Thoracic aorta (tissue), 2 donors: ENCODE measurements at places on chromosomes 13 and 19.

DNA sequence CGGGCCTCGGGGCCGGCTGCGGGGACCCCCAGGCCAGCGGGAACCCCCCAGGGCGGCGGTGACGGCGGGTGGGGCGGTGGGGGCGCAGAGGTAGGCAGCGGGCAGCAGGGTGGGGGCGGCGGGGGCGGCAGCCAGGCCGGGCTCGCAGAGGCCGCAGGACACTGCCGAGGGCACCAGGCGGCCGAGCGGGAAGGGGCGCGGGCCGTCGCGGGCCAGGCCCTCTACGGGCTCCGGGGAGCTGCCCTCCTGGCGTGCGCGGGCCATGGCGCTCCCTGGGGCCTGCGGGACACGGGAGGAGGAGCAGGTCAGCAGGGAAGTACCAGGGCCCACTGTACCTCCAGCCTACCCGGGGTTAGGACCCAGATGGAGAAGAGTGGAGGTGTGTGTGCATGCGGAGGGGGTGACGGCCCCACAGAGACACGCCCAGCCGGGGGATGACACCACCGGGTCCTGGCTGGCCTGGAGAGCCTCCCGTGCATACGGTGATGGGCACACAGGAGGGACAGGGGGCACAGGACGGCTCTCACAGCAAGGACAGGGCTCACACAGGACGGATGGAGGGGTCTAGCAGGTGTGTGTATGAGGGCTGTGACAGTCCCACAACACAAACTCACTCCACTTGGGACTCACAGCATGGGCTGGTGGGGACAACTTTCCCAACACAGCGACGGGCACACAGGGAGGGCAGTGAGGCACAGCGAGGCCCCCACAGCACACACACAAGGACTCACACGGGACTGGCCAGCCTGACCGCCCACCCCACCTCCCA lies 2.6 kb downstream of the BBC3 start:
- H3K27ac ChIP-seq = peak overlapping the region; percentile 99
- peak overlapping the region; percentile 97 for H3K4me3 ChIP-seq
- H3K27me3 ChIP-seq = no peaks in the 10 kb centered on the region
- no peaks in the 10 kb centered on the region for H3K36me3 ChIP-seq
- DNase-seq = no peak

- peak overlapping the region; percentile 71 for H3K27ac ChIP-seq
- H3K36me3 ChIP-seq = no peaks in the 10 kb centered on the region
- no peak for DNase-seq
- H3K4me1 ChIP-seq = peaks cover 13% of the 10 kb centered on the region
- peak overlapping the region; percentile 96 for H3K4me3 ChIP-seq
- H3K27me3 ChIP-seq = no peaks in the 10 kb centered on the region
Observed at GRCh38 chr19:912181-913079, 589 bp downstream of the R3HDM4 start.

- no peaks in the 10 kb centered on the region for H3K27me3 ChIP-seq
- peaks cover 4% of the 10 kb centered on the region for H3K4me1 ChIP-seq
- DNase-seq = no peak
- peaks cover 39% of the 10 kb centered on the region for H3K36me3 ChIP-seq
- H3K27ac ChIP-seq = no peak overlapping the region
Observed at GRCh38 chr19:5932146-5932545, 18.1 kb downstream of the CAPS start.

DNA sequence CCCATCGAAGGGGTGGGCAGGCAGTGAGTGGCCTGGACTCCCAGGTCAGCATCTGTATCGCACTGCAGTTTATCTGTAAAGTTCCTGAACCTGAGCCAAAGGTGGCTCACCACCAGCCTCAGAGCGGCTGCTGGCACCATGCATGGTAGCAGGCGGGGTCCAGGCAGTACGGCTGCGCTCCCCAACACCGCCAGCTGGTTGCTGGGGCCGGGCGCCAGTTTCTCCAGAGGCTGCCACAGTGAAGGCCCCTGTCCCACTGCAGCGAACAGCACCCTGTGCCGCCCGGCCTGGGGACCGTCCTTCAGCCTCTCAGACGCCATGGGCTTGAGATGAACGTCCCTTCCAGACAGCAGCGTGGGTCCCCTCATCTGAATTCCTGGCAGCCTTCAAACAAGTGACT lies 109.8 kb downstream of the KDM4B start:
- H3K4me1 ChIP-seq = no peaks in the 10 kb centered on the region
- H3K27ac ChIP-seq = no peak overlapping the region
- DNase-seq = no peak
- peaks cover 27% of the 10 kb centered on the region for H3K36me3 ChIP-seq
- H3K27me3 ChIP-seq = no peaks in the 10 kb centered on the region

DNA sequence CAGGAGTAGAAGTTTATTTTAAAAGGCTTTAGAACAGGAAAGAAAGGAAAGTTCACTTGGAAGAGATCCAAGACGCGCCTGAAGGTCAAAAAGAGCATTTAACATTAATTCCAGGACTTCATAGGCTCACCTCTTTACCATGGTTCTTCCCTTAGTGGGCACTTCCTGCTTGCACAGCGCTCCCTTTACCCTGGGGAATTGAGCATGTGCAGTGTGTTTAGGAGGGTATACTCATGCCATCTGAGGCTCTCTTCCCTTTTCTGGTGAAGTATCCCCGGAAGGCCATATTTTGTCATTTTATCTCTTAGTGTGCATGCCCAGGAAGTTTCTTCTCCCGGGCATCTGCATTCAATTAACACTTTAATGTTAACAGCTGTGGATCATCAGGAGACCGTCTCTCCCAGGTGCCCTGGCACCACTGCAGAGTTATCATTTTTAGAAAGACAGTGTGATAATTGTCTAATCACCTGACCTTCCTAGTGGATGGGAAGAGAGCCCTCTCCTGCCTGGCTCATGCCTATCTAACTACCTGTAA lies 66.1 kb upstream of the ABCC4 start:
- no peaks in the 10 kb centered on the region for H3K36me3 ChIP-seq
- H3K27me3 ChIP-seq = no peaks in the 10 kb centered on the region
- H3K4me1 ChIP-seq = no peaks in the 10 kb centered on the region
- DNase-seq = no peak
- H3K4me3 ChIP-seq = no peak overlapping the region

- H3K4me1 ChIP-seq = peaks cover 7% of the 10 kb centered on the region
- no peak for DNase-seq
- H3K36me3 ChIP-seq = no peaks in the 10 kb centered on the region
- H3K27ac ChIP-seq = no peak overlapping the region
- no peaks in the 10 kb centered on the region for H3K27me3 ChIP-seq
Observed at GRCh38 chr13:24651718-24652345, 28.4 kb upstream of the ATP12A start.

DNA sequence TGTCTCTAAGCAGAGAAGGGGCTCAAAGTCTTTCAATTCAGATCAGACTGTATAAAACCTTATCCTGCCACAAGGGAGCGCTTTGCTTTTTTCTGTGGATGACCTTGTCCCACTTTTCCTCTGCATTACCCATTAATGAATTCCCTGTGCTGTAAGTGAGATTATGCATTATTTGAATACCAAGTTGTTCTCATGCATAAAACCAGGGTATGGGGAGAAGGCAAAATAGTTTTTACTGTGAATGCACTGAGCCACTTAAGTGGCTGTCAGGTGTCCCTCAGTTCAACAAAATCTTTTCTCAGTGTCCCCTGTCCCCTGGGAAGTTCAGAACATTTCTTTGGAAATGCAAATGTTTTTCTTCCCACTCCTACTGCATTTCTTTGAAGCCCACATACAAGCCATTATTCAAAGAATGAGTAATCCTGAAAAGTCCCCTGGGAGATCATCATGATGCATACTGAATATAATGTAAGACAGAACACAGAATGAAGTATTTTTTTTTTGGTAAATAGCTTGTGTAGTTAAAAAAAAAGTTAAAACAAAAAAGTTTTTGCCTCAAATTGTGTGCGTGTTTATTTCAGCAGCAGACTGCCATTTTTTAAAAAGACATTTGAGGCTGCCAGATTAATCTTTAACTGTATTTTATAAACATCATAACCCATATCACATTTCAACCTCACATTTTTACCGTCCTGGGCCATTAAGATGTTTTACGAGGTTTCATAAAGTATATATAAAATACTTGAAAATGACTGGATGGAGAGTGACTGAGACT lies 506.7 kb upstream of the PCDH9 start:
- DNase-seq = no peak
- no peaks in the 10 kb centered on the region for H3K27me3 ChIP-seq
- no peak overlapping the region for H3K4me3 ChIP-seq
- H3K36me3 ChIP-seq = no peaks in the 10 kb centered on the region

- no peaks in the 10 kb centered on the region for H3K27me3 ChIP-seq
- H3K36me3 ChIP-seq = no peaks in the 10 kb centered on the region
- H3K4me3 ChIP-seq = no peak overlapping the region
- no peak overlapping the region for H3K27ac ChIP-seq
Observed at GRCh38 chr13:45786293-45786920, 65.1 kb downstream of the SIAH3 start.

DNA sequence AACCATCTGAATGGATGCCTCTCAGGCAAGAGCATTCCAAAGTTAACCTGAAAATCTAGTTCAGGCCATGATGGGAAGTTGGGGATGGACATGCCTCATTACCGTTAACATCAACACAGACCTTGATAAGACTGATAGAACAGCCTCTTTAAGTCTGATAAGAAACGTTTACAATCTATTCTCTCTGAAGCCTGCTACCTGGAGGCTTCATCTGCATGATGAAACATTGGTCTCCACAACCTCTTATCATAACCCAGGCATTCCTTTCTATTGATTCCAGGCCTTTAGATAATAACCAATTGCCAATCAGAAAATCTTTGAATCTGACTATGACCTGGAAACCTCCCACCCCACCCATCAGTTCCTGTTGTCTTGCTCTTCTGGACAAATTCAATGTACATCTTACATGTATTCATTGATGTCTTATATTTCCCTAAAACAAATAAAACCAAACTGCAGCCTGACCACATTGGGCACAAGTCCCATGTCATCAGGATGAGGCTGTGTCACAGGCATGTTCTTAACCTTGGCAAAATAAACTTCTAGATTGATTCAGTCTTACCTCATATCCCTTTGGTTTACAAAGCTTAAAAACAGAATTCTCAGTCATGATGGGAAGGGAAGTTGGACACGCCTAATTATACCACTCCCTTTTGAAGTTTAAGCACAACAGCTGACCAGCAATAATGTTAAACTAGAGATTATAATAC lies 843.8 kb upstream of the SPRY2 start:
- no peaks in the 10 kb centered on the region for H3K36me3 ChIP-seq
- no peak for DNase-seq
- no peaks in the 10 kb centered on the region for H3K4me1 ChIP-seq
- H3K27ac ChIP-seq = no peak overlapping the region

- peaks cover 45% of the 10 kb centered on the region for H3K4me1 ChIP-seq
- H3K27ac ChIP-seq = no peak overlapping the region
- no peak for DNase-seq
- no peaks in the 10 kb centered on the region for H3K36me3 ChIP-seq
Observed at GRCh38 chr13:91357613-91358386, 10.3 kb downstream of the MIR17HG start.

DNA sequence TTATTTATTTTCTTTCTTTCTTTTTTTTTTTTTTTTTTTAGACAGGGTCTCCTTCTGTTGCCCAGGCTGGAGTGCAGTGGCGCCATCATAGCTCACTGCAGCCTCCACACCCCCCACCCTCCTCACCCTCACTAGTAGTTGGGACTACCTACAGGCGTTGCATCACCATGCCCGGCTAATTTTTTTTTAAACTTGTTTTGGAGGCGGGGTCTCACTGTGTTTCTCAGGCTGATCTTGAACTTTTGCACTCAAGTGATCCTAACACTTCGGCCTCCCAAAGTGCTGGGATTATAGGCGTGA lies 33.6 kb downstream of the GJA3 start:
- H3K4me1 ChIP-seq = peaks cover 27% of the 10 kb centered on the region
- H3K36me3 ChIP-seq = no peaks in the 10 kb centered on the region
- peak overlapping the region; percentile 97 for H3K4me3 ChIP-seq
- no peak for DNase-seq
- peak overlapping the region; percentile 65 for H3K27ac ChIP-seq
- no peaks in the 10 kb centered on the region for H3K27me3 ChIP-seq

DNA sequence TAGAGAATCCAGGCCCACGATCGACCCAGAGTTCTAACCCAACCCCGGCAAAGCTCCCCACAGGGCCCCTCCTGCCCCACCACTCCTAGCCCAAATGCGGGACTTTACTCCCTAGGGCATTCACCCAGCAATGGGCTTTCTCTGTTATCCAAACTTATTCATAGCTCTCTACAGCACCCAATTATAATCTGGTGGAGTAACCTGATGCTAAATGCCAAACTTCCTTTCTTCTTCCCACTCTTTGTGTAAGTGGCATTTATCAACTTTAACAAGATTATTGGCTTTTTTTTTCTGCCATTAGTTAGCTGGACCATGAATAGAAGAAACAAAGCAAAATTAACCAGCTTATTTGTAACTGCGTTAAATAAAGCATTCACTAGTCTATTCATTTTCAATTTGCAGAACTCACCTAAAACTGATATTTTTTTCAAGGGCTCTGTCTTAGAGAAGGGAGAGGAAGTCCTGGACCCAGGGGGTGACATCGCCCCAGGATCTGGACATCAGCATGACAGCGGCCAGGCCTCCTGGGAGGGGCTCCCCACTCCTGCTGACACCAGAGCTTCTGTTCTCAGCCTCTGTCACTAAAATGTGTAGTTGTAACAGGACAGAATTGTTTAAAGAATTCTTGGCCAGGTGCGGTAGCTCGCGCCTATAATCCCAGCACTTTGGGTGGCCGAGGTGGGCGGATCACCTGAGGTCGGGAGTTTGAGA lies 1.5 kb downstream of the FAM124A start:
- H3K36me3 ChIP-seq = no peaks in the 10 kb centered on the region
- DNase-seq = no peak
- H3K27ac ChIP-seq = no peak overlapping the region
- peak overlapping the region; percentile 91 for H3K4me3 ChIP-seq

DNA sequence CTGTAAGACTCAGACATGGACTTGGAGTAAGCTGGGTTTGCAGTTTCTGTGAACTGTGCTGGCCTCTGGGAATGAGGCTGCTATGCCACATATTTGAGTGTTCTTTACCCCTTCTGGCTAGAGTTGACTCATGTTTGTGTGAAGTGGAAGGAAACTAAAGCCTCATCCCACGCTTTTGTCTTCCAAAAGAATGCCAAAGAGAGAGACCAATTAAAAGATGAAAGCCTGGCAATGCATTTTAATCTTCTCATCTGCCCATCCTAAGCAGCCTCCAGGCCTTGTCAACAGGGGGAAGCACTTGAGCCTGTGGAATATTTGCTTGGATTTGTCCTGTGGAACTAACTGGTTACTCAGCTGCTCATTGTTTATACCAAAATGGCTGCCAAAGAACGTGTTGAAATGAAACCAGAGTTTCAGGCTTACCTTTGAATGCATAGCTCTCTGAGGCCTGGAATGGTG lies 49.1 kb downstream of the LMO7 start:
- H3K27me3 ChIP-seq = no peaks in the 10 kb centered on the region
- H3K4me3 ChIP-seq = no peak overlapping the region
- no peaks in the 10 kb centered on the region for H3K36me3 ChIP-seq
- no peaks in the 10 kb centered on the region for H3K4me1 ChIP-seq

DNA sequence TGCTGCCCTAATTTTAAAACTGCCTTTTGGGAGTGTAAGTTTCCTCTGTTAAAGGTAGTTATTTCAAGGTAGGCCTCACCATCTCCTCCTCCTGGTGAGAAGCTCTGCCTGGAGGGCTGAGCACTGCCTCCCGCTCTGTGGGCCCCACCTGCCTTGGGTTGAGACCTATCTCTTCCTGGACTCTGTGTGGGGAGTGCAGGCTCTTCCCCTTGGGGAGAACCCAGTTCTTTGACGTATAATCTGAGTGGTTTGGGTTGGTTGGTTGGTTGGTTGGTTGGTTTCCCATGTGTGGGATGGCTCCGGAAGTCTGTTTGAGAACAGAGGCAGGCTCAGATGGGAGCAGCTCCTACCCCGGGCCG lies 39.1 kb downstream of the ACTN4 start:
- DNase-seq = no peak
- no peaks in the 10 kb centered on the region for H3K27me3 ChIP-seq
- peaks cover 75% of the 10 kb centered on the region for H3K4me1 ChIP-seq
- H3K4me3 ChIP-seq = no peak overlapping the region
- no peaks in the 10 kb centered on the region for H3K36me3 ChIP-seq

- no peak overlapping the region for H3K27ac ChIP-seq
- no peak for DNase-seq
- H3K27me3 ChIP-seq = no peaks in the 10 kb centered on the region
- no peaks in the 10 kb centered on the region for H3K4me1 ChIP-seq
Observed at GRCh38 chr19:2567996-2568395, 92.1 kb downstream of the GADD45B start.
